Gastroesophageal sphincter (tissue), 4 donors: ENCODE measurements at places on chromosomes 13 and 19.

DNA sequence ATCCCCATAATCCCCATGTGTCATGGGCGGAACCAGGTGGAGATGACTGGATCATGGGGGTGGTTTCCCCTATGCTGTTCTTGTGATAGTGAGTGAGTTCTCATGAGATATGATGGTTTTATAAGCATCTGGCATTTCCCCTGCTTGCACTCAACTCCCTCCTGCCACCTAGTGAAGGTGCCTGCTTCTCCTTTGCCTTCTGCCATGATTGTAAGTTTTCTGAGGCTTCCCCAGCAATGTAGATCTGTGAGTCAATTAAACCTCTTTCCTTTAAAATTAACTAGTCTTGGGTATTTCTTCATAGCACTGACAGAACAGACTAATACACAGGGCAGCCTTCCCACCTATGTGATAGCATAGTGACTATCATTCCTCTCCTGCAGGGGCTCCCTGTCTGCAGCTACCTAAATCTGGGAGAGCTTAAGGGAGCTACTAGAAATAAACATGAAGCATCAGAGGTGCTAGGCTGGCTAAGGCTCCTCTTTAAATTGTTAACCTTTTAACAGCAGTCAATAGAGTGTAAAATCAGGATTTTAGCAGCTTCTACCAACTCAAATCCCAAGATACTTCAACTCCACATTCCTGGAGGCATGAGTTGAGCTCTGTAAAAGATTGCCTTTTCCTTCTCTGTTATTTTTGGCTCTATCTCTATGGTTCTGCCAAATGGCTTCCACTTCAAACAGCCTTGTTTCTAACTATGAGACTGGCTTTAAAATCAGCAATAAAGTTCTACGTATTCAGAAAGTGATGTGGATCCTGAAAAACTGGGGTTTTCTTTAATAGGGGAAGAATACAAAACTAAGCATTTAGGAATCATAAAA lies 112.3 kb downstream of the VWA8 start:
- ATAC-seq: no peak

- peak; percentile 55 for ATAC-seq
These were observed 190.9 kb upstream of the KLF12 start for GRCh38 chr13:74325106-74325505.

GRCh38 chr13:75788481-75788981 lies 152.4 kb downstream of the LMO7 start:
- ATAC-seq: no peak

GRCh38 chr19:35403116-35403760 lies 32.4 kb downstream of the GPR42 start:
- no peak for ATAC-seq

GRCh38 chr13:23796551-23796950 lies 92.6 kb downstream of the MIPEP start:
- no peak for ATAC-seq

DNA sequence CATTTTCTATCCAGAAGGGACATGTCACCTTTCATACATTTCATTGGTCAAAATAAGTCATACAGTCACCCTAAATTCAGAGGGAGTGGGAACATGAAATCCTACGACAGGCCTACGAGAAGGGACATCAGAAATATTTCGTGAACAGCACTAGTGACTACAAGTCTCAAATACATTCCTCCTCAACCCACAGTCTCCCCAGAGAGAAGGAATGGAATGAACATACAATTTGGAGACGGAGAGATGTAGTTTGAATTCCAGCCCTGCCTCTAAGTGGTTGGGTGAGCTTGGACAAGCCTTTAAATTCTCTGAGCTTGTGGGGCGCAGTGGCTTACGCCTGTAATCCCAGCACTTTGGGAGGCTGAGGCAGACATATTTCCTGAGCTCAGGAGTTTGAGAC lies 9.9 kb downstream of the SERTM1 start:
- ATAC-seq: no peak

DNA sequence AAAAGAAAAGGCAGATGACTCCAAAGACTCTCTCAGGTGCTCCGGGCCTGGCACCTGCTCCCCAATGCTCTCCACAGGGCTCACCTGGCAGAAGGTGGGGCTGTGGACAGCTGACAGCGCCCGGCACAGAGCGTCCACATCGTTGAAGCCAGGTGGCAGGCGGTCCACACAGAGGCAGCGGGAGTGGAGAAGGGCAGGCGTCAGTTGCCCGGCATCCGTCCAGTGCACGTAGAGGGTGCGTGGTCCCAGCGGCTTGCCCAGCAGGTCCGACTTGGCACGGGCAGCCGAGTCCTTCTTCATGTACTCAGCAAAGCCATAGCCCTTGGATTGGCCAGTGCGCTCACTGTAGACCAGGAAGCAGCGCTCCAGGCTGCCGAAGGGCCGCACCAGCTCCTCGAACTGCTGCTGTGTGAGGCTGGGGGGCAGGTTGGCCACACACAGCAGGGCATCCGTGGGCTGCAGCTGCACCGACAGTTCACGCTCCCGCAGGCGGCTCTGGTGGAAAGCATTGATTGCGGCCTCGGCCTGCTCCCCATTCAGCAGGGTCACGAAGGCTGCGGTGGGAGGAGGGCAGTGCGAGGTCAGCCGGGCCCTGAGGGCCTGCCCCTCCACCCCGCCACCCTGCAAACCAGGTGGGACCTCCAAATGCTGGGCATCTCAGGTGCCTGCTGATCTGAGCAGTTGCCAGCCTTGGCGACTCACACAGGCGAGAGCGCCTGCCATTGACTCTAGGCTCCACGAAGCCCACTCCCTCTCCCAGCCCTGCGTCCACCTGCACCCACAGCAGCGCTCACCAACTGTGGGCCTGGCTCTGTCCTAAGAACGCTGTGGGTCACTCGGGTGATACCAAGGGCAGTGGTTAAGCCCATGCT lies 4.5 kb downstream of the RAVER1 start:
- ATAC-seq: no peak
